Left cardiac atrium (tissue), 4 donors: ENCODE measurements at places on chromosomes 12 and 14. TPM values are rescaled to one million over a fixed set of nuclear protein-coding genes. Genes with fewer than 3 reads are reported as not detected.
A peak's percentile ranks its signal among the peaks of the same experiment; 100 is the strongest.

Gene PRB2
- not detected for total RNA-seq

Gene STAC3
- total RNA-seq = 2.7 TPM

Gene LRRC23
- 10.5 TPM for total RNA-seq

Gene KRT71
- not detected for total RNA-seq

DNA sequence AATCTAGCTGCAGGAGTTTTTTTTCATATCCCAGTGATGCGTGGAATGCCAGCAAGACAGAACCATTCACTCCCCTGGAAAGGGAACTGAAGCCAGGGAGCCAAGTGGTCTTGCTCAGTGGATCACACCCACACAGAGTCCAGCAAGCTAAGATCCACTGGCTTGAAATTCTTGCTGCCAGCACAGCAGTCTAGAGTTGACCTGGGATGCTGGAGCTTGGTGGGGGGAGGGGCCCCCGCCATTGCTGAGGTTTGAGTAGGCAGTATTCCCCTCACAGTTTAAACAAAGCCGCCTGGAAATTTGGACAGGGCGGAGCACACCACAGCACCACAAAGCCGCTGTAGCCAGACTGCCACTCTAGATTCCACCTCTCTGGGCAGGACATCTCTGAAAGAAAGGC lies 86.9 kb upstream of the STXBP6 start:
- DNase-seq = no peak

DNA sequence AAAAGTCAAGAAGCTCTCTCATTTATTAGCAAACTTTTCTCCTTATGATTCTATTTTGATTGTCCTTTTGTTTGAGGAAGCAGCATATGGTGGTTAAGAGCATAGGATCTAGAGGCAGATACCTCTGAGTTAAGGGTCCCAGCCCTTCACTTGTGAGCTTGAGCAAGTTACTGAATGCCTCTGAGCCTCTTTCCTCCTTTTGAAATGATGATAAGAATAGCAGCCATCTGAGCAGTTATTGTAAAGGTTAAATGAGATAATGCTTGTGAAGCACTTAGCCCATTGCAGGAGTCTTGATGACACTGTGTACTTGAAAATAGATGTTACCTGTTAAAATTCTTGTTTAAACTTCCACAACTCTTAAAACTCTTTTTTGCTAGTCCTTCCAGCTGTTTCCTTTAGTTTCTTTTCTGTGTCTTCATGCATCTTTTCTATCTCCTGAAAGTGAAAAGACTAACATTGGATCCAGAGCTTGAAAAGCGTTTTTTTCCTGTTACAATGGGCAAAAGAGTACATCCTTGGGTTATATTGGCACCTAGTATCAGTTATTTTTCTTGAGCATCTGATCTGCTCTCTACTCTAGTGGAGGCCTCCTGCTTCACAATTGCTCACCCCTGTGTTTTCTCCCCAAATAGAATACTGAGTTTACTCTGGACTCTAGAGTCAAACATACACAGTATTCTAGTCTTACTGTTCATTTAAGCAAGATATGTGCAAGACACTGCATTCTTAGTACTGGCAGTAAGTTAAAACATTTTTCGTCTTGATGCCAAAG lies 3.1 kb downstream of the HIF1A start:
- DNase-seq = no peak

- DNase-seq = no peak
Measured at GRCh38 chr14:38762426-38762825, 340.6 kb downstream of the SEC23A start.

- DNase-seq = no peak
Measured at GRCh38 chr14:72942934-72943333, 16.7 kb downstream of the DCAF4 start.

- no peak for DNase-seq
Measured at GRCh38 chr14:45972416-45972815, 679.2 kb downstream of the RPL10L start.

GRCh38 chr14:104030958-104031357 lies 54.5 kb upstream of the ASPG start:
- no peak for DNase-seq

GRCh38 chr12:106108185-106108835 lies 30.4 kb downstream of the NUAK1 start:
- DNase-seq = peak; percentile 45

GRCh38 chr12:94670075-94670474 lies 19.7 kb upstream of the TMCC3 start:
- DNase-seq = no peak
